NCI-H2029 treated with DMSO at 0.1 percent for 48 hours (cell line): ENCODE measurements at places on chromosomes 7 and 10.
A peak's percentile ranks its signal among the peaks of the same experiment; 100 is the strongest.

DNA sequence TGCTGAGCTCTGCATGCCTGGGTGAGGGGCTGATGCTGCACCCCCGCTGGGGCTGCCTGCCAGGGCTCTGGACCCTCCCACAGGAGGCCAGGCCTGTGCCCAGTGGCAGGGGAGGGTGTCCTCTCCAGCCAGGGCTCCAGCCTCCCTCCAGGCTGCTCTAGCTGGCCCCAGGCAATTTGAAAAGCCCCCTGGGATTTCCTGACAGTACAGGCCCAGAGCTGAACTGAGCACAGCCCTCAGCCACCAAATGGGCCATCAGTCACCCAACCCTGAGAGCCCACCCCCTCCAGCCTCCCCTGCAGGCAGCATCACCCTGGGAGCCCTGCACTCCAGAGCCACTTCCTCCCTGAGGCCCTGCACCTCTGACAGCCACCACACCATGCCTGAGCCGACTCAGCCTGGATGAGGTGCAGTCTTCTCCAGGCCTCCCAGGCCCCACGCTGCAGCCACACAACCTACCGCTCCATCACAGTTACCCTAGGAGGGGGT is 101.8 kb upstream of the RET start:
- DNase-seq = no peak

GRCh38 chr7:51980812-51981211 is 664.2 kb upstream of the COBL start:
- no peak for DNase-seq

DNA sequence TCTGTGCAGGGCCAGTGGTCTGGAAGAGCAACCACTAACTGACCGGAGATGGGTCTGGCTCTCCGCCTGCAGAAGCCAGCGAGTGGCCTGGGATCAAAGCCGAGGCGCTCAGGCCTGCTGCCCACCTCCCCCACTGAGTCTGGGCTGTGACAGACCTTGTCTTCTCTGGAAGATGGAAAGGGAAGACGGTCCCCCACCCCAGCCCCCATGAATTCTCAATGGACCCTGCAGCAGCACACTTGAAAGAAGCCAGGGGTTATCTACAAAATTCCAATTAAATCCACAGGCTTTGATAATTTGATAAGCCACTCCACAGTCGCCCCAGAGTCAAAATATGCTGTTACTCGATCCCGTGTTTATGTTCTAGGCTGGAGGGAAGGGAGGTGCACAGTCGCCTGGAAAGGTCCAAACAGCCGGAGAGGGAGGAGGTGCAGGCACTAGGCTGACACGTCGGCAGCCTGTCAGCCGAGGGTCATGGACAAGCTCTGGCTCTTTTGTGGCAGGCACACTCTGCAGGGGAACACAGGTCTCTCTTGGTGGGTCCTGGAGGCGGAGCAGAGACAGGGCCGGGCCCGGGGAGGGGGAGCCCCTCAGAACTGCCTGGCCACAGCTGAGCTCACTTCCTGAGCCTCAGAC is 134.9 kb downstream of the SH3PXD2A start:
- no peak for DNase-seq

GRCh38 chr7:83451501-83452045 is 197.4 kb downstream of the SEMA3E start:
- DNase-seq = peak; percentile 53

DNA sequence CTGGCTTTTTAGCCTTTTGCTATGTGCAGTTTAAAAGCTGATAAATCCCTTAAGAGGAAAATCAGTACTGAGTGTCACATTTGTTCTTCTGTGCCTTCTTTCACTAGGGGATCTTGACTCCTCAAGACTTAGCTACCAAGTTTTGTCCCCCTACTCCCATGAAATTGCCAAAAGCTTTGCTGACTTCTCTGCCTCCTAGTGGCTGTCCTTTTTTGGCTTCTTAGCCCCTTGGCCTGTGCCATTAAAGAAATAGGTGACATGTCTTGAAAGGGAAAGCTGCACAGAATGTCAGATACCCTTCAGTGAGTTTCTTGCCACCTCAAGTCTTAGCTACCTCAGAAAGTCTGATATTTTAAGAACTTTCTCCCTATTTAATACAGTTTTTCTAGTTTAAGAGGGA is 10.5 kb downstream of the MKLN1 start:
- DNase-seq = no peak

DNA sequence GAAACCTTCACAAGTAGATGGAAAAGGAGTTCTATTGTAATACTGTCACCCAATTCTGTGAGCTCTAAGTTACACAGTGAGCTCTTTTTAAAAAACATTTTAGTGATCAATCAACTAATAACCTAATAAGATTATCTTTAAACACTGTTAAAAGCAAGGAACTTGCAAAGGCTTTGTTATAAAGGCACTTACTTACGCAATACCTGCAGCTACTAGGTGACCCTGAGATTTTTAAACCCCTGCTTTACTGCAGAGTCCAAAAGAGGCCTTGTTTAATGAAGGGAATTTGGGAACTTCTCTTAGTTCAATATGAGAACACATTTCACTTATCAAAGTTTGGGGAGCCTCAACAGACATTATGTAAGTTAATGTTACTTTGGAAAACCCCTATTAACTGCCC is 53.3 kb downstream of the P4HA1 start:
- DNase-seq = no peak

- no peak for DNase-seq
These were observed 449.9 kb downstream of the POM121L12 start for GRCh38 chr7:53485354-53485753.

GRCh38 chr7:101545441-101546190 is 83.5 kb downstream of the MYL10 start:
- no peak for DNase-seq

GRCh38 chr7:128831994-128832879 is 2.0 kb downstream of the FLNC start:
- DNase-seq = no peak

- no peak for DNase-seq
These were observed 23.8 kb upstream of the IFIT2 start for GRCh38 chr10:89278034-89278535.

GRCh38 chr7:118657391-118658005 is 433.0 kb downstream of the ANKRD7 start:
- DNase-seq = no peak

DNA sequence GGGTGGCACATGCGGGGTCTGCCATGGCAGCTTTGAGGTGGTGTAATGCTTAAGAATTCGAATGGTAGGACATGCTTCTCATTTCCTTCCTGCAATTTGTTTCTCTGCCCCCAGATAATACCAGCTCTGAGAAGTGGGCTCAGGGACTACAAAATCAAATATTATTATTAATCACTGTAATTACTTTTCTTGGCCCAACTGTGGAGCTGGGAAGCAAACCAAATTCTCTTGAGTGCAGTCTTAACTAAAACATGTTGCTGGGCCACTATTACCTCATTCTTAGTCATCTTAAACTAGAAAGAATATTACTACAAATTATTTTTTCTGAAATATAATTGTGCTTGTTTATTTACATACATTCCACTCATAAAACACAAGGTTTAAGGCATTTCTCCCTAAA is 566.7 kb upstream of the NRP1 start:
- DNase-seq = no peak

DNA sequence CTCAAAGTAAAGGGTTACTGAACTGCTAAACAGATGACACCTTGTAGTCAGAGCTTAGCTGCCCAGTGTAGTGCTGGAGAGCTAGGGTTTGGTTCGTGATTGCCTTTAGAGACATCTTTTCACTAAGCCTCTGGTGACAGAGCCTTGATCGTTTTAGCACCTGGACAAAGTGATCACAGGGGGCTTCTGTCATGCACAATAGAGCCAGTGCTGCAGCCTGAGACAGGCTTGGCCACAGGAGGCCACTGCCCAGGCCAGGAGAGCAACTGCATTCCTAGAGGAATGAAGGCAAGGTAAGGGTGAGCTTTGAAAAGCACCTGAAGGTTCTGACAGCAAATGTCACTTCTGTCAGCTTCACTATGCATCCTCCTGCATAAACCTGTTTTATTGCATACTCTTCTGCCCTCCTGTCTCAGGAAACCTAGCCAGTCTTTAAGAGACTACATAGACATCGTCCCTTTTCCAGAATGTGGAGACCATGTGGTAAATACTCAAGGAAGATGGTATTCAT is 122.9 kb downstream of the NPY start:
- DNase-seq = no peak

DNA sequence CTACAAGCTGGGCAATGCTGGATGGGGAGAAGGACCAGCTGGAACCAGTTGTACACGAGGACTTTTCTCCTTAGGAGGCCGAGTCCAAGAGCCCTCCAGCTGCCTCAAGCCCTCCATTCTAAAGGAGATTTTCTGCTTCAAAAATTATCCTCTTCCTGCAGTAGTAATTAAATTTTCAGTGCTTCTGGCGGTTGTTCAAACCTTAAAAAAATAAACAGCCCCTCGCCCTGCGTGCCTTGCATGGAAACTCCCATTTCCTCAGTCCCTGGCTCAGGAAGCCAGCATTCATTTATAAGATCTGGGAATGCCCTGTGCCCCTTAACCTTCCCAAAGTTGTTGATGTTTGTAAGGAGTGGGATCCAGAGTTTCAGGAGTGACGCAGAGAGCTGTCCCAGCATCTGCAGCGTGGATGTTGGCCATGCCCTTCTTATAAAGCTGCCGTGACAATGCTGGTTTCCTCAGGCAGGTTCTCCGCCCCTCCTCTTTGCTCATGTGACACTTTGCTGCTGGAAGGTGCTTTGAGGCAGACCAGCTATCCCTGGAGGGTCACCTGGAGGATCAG is 24.0 kb upstream of the ACTR3B start:
- DNase-seq = no peak

GRCh38 chr7:130649004-130649790 is 19.4 kb downstream of the COPG2 start:
- DNase-seq = no peak

- no peak for DNase-seq
These were observed 54.5 kb downstream of the INSIG1 start for GRCh38 chr7:155352076-155352752.

- no peak for DNase-seq
These were observed 25.8 kb downstream of the OGDH start for GRCh38 chr7:44632196-44632595.

DNA sequence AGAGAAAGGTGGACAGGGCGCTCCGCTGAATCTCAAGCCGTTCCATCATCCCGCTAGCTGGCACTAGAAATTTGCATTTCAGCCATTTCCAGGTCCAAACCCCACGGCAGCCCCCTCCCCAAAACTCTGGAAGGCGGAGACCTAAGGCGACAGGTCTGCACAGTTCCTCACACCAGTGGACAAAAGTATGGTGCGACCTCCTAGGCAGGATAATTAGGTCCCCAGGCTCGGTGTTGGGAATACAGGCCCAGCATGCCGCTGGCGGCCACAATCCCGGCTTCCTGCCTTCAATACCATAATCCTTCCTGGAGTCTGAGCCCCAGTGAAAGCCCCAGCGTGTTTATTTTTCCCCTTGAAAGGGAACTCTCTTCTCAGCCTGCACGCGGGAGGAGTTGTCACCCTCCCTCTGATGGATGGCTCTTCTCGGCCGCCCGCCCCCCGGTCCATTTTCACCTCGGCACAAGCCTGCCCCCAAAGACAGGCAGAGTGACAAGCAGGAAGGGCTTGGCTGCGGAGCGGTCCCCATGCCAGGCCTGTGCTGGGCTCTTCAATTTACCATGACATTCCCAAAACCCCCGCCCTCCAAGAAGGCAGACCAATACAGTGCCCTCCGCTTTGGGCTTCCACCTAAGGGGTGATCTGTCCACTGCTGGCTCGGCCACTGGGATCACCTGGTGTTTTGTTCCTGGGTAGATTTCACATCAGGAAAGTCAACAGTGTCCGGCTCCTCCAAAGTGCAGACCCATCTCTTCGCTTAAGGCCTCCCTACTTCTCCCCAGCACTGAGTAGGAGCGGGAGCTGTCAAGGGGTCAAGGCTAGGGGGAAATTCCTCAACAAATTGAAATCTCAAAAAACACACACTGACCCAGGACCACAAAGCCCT is 2.2 kb downstream of the FGFR2 start:
- no peak for DNase-seq

DNA sequence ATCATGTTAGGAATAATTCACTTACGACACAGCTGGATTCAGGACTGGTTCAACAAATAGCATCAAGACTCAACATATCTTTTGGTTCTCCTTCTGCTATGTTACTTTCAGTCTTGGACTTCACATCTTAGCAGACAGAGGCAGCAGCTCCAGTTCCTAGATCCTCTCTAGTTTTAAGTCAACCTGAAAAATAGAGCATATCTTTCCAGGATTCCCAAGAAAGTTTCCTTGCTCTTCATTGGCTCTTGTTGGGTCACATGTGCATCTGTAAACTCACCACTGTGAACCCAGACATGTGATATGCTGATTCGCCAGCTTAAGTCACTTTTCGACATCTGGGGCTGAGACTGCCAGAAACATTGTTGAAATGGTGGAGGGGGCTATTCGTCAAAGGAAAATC is 210.1 kb upstream of the KMT2E start:
- no peak for DNase-seq

- DNase-seq = no peak
These were observed 176.8 kb upstream of the RHOBTB1 start for GRCh38 chr10:61120805-61121204.

GRCh38 chr7:27962273-27962672 is 218.3 kb downstream of the JAZF1 start:
- DNase-seq = no peak

GRCh38 chr10:12194752-12195271 is 879 bp downstream of the NUDT5 start:
- no peak for DNase-seq

- DNase-seq = no peak
These were observed 2.2 kb upstream of the SUN1 start for GRCh38 chr7:830069-830468.

GRCh38 chr10:67471022-67471421 is 225.0 kb downstream of the CTNNA3 start:
- no peak for DNase-seq

GRCh38 chr7:49771427-49772176 is 1.8 kb upstream of the VWC2 start:
- DNase-seq = no peak

- DNase-seq = peak; percentile 2
These were observed 23.5 kb upstream of the C1QL3 start for GRCh38 chr10:16545116-16545736.

DNA sequence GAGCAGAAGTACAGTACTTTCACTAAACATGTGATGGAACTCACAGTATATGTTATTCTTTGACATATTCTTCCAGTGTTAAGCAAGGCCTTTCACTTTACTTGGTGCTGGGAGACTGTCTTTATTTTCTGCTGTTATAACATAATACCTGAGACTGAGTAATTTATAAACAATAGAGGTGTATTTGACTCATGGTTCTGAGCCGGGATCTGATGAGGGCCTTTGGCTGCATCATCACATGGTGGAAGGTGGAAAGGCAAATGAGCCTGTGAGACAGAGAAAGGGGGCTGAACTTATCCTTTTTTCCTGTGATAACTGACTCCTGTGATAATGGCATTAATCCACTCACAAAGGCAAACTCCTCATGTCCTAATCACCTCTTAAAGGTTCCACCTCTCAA is 1.4 kb downstream of the SUPV3L1 start:
- no peak for DNase-seq

- DNase-seq = no peak
These were observed 22.1 kb downstream of the GET4 start for GRCh38 chr7:898460-898854.

GRCh38 chr7:148963583-148964482 is 64.5 kb downstream of the PDIA4 start:
- DNase-seq = no peak

- DNase-seq = no peak
These were observed 5.6 kb upstream of the PSAP start for GRCh38 chr10:71856619-71857018.
